ENCODE measurements at places on chromosomes 7 and 10.

- DNase-seq = no peak
Measured at GRCh38 chr7:107785926-107786325, 17.1 kb downstream of the SLC26A3 start.

GRCh38 chr7:92714767-92715166 lies 121.6 kb downstream of the CDK6 start:
- no peak for DNase-seq

DNA sequence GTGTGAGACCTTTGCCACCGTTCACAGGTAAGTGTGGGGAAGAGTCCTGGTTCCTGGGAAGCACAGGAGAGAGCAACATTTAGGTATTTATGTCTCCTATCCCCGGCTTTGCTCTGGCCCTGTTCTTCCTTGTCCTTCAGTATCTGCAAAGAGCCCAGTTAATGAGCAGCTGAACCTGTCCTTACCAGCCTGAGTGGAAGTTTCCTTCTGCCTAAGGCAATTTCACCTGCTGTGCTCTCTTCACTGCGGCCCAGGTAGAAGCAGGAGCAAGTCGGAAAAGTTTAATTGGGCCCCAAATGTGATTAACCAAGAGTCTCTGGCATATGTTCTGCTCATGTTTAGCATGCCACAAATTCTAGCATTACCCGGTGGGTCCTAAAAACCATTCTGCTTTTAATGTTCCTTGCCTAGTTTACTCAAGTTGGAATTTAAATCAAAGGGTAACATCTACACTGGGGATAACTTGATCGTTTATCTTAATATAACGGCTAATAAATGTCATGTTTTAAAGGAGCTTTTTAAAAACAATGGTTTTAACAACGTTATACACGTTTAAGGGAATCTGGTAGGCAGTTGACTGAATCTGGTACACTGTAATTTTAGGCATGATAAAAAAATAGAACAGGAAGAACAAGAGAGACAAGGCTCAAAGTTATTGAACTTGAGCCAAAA lies 817.1 kb downstream of the TYW1 start:
- DNase-seq = no peak

DNA sequence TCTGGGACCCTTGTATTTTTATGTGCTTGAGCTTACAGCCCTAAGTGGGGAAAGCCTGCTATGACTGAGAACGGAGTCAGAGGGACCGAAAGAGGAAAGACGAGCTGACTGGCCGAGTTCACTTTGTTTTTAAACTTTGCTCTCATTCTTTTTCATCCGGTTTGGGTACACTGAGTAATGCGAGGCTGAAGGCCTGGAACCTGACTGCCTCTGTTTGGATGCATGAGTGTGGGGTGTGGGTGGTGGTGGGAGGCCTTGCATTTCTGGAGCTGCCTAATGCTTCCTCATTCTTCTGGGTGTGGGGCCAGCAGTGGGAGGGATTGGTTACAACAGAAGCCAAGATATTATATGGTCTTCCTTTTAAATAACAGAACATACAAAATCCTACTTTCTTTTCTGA lies 155.5 kb downstream of the BUB3 start:
- DNase-seq = no peak

DNA sequence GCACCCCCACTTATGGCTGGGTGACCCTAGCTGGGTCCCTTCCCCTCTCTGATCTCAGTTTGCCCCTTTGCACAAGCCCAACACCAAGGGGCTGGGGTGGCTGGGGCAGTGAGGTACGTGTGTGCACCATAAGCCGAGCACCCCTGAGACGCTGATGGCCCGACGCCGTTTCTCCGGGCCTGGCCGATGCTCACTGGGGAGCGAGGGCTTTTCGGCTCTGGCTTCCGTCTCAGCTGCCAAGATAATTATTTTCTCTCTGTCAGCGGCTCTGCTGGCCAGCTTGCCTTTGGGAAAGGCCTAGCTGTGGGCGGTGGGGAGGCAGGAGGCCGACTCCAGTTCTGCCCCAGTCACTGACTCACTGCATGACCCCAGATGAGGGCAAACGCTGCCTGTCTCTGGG lies 91.0 kb downstream of the ZMIZ1 start:
- DNase-seq = no peak

DNA sequence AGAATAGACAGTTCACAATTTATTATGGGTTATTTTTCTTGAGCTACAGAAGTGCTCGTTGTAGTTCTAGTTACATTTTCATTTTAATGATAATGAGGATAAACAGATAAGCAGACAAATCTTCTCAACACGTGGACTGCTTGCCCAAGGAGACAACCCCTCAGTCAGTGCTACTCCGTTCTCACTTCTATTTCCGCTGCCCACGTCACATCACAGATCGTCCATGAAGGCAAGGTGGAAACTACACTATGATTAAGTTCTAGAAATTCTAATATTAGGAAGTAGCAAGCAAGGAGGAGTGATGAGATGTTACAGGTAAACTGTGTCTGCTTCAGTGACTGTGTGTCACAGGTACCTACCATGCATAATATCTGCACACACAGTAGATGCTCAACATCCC lies 210.5 kb downstream of the CHCHD3 start:
- no peak for DNase-seq

- no peak for DNase-seq
Measured at GRCh38 chr7:98254951-98255610, 3.0 kb upstream of the TECPR1 start.

GRCh38 chr7:102296514-102296913 lies 9.8 kb downstream of the SH2B2 start:
- DNase-seq = no peak

DNA sequence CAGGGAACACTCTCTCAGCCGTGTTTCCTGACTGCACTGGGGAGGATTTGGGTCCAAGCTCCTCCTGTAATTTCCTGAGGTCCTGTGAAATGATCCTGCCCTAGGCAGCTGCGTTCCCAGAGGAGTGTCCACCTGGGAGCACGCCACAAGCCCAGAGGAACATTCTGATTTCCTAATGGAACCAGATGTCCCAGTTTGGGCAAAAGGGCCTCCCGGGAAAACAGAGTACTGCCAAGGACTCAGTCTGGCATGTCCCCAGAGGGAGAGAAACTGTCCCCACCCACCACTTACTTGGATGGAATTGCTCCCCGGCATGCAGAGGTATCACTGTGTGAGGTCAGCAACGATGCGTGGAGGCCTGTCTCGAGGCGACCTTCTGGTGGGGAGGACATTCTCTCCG lies 34.5 kb downstream of the ASB13 start:
- DNase-seq = no peak

- no peak for DNase-seq
Measured at GRCh38 chr7:41711283-41712064, 8.6 kb upstream of the INHBA start.

GRCh38 chr7:40899151-40899550 lies 764.3 kb downstream of the SUGCT start:
- DNase-seq = no peak

DNA sequence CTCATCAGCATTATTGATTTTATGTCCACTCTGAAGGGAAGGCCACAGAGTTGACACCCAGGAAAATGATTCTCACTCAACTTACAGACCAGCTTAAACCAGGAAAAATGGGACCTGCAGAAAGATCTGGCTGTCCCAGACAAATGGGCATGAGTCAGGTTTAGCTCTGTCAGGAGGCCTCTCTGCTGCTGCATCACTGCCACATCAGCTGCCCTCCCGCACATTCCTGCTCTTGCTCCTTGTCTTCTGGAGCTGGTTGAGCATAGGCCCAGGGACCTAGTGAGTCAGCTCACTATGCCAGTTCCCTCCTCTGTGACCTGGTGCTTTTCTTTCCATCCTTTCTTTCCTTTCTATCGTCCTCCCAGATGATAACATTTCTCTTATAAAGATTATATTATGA lies 18.8 kb upstream of the SMNDC1 start:
- no peak for DNase-seq

- DNase-seq = no peak
Measured at GRCh38 chr7:2802101-2802500, 42.0 kb downstream of the GNA12 start.

DNA sequence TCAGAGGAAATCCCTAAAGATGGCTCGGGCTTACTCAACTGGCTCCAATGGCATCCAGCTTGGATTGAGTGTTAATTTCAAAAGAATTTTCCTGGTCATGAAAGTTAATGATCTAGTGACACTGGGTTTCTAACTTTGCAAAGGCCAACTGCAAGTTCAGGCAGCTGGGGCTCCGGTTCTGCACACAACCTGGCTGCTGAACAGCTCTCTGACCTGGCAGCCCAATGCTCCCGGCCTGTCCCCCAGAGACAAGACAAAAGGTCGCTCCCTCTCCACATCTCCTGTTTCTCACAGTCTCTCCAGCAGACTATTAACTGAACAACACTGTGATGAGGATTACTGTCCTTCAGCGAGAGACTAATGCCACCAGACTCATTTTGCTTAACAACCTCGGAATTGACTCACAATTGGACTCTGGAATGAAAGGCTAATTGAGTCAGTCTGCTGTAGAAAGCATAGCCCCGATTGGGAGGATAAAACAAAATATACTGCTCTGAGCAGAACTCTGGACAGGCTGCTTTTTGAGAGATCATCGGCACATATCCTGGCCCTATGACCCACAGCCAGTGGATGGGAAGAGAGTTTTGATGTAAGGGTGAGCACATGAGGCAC lies 174.5 kb downstream of the GFRA1 start:
- no peak for DNase-seq

DNA sequence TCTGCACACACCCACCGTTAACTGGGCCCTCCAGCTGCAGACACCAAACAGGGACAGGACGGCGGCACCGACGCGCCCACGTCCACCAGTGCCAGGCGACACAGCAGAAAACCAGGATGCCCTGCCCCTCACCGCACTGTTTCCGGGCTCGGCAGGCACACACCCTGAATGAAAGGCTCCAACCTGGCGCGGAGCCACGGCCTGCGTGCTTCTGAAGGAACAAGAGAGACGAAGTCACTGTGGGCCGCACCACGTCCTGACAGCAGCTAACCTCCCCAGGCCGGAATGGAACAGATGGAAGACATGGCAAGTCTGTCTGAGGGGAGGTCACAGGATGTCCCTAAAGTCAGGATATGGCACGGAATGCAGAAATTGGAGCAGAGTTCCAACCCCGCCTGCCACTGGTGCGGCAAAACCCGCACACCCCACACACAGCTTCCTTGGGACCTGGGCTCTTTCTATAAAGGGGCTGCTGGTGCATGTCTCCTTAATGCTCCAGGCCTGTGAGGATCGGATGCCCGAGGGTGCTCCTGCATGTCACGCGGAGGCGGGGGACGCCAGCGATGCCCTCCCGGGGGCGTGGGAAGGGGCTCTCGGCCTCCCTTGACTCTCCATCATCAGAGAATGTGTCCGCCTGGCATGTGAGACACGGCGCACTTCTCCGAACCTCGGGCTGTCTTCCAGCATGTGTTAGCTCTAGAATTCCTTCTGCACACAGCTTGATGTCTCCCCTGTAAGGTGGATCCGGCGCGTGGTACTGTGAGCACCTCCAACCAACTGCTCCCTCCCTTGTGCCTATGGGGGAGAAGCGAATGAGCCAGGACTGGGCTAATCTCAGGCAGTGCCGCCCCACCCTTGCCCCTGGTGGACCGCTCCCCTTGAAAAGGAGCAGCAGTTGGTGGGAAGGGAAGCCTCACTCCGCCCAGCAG lies 3.9 kb upstream of the GPER1 start:
- DNase-seq = no peak

GRCh38 chr10:35434533-35434932 lies 98.2 kb downstream of the CCNY start:
- no peak for DNase-seq

DNA sequence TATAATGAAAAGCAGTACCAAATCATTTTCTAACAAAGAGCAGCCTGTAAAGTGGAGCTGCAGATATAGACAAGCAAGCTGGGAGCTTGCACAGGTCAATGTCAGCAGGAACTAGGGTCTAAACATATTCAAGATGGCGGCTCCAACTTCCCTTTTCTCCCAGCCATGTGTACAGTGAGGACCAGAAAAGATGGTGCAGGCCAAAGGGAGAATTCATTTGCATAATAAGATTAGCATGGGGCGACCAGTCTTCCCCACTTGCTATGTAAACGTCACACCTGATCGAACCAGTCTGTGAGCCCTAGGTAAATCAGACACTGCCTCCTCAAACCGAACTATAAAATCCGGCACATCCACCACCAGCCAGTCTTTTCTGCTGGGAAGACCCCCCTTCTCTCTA lies 4.4 kb upstream of the RAPGEF5 start:
- DNase-seq = no peak

DNA sequence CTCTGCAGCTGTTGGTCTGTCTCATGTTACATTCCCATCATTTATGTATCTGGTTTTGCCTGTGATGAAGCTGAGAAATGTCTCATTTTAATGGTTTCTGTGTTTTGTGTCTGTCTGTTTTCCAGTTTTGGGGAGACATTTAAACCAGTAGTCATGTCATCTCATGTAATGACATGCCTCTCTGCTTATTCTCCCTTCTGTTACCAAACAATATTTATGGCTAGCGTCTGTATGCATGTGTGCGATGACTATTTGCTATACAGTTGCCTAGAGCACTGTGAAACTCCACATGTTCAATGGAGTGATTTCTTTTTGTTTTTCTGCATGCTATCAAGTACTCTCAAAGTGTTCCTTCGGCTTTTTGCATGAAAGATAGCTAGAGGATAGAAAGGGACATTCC lies 132.0 kb downstream of the ST7 start:
- no peak for DNase-seq

DNA sequence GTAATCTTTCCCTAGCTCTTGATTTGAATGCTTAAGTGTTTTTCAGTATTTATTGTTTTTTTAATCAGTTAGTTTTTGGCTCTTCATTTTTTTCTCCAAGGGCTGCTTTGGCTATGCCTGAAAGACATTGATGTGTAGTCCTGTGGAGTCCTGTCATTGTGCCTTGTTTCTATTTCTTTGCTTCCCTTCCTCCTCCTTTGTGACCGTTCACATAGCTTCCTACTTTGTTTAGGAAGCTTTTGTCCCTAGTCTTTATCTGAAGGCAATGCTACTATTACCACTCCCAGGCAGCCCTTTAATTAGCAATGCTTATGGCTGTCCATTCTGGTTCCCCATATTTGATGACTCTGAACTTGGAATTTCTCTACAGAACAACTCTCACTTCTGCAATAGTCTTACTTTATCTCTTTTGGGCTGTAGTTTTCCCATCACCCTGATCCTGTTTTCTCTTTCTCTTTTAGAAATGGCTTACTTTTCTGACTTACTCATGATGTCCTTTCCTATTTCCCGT lies 39.9 kb downstream of the ADCYAP1R1 start:
- no peak for DNase-seq

- no peak for DNase-seq
Measured at GRCh38 chr10:26806557-26806956, 54.2 kb downstream of the ABI1 start.

DNA sequence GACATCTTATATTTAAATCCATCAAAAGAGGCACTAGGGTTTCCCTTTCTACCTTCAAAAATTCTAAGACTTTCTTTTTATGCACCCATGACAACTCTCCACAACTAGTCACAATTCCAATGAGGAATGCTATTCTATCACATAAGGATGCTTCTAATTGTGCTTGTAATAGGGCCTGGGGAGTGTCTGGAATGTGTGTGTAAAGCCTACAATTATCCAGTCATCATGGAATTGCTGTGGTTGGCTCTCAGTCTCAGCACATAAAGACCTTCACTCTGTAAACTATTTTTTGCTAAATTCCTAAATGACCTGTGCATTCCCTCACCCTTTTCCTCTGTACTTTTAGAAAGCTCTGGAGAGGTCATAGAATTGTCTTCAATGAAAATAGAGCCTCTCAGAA lies 86.7 kb downstream of the EPDR1 start:
- DNase-seq = no peak
